ENCODE measurements at places on chromosomes 7 and 10. TPM values are rescaled to one million over a fixed set of nuclear protein-coding genes. Genes with fewer than 3 reads are reported as not detected.

Gene SPDYE18
- not detected for total RNA-seq

Gene PLPP4
- total RNA-seq, result not detected

Gene UPK3BL2
- 12.2 TPM for total RNA-seq

Gene FAM25G
- total RNA-seq, result 9.0 TPM

Gene CPEB3
- 0.65 TPM for total RNA-seq

Gene ASB10
- total RNA-seq, result not detected

Gene TEX47
- not detected for total RNA-seq

Gene EEF1AKMT2
- 15.7 TPM for total RNA-seq

Gene STOX1
- 0.22 TPM for total RNA-seq

All from placental epithelial cell (primary cell).